CD4-positive, alpha-beta memory T cell (primary cell): ENCODE measurements at places on chromosomes 1 and 21.

DNA sequence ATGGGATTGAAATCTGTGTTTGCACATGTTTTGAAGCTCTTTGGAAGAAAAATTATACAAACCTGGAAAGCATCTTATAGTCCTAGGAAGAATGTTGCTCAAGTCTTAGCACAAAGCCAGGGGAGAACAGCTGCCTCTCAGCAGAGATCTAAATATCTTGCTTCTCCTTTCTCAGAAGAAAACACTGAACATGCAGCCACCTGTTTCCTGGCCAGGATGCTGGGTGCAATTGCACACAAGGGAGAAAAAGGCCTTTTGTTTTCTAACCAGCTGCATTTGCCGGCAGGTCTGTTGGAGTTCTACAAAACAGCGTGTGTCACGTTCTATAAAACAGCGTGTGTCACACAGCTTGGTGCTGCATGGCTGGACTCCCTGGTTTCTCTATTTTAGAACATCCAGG is 259.6 kb upstream of the PLD5 start:
- DNase-seq: no peak

GRCh38 chr1:221886743-221887414 is 145.0 kb upstream of the DUSP10 start:
- no peak for DNase-seq

- DNase-seq: no peak
Observed at GRCh38 chr1:236809148-236809547, 14.1 kb downstream of the MTR start.

GRCh38 chr1:91440847-91441246 is 36.2 kb upstream of the HFM1 start:
- no peak for DNase-seq

DNA sequence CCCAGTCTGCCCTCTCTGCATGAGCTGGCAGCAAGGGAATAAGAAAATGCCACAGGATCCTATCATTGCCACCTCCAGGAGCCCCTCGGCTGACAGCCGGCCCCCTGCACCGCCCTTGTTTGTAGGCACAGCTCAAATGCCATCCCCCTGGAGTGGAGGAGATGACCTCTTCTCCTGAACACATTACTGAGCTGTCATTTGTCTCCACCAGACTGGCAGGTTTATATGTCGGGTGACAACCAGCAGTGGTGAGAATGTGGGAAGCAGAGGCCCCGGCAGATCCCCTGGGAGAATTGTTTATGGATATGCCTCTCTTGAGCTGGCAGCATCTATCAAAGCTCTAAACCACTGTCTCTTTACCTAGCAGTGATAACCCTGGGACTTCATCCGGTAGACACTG is 135.4 kb upstream of the FMN2 start:
- DNase-seq: no peak

DNA sequence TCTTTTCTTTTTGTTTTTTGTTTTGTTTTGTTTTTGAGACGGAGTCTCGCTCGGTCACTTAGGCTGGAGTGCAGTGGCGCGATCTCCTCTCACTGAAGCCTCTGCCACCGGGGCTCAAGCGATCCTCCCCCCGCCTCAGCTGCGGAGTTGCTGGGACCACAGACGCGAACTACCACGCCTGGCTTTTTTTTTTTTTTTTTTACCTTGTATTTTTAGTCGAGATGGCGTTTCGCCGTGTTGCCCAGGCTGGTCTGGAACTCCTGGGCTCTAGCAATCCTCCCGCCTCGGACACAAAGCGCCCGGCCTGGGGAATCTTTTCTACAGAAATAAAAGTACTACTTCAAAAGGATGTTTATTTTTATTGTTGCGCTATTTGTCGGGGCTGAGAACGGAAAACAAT is 1.1 kb upstream of the SETDB1 start:
- DNase-seq: no peak

DNA sequence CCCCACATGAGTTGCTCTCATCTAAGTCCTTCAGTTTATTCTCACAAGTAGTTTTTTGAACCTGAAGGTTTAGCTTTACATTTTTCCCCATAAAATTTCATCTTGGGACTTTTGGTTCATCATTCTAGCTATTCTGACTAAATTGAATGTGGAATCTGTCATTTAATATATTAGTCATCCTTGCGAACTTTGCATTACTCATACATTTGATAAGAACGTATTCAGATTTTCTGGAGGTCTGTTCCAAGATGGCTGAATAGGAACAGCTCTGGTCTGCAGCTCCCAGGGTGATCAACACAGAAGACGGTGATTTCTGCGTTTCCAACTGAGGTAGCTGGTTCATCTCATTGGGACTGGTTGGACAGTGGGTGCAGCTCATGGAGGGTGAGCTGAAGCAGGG is 59.8 kb upstream of the CSF1 start:
- DNase-seq: no peak

GRCh38 chr1:1906185-1907097 is 8.6 kb upstream of the CALML6 start:
- DNase-seq: no peak

- DNase-seq: no peak
Observed at GRCh38 chr1:28642056-28642846, 616 bp downstream of the TAF12 start.

- no peak for DNase-seq
Observed at GRCh38 chr21:25396135-25396711, 211.1 kb downstream of the MRPL39 start.

- DNase-seq: no peak
Observed at GRCh38 chr1:32115496-32115895, 7.6 kb downstream of the KPNA6 start.

DNA sequence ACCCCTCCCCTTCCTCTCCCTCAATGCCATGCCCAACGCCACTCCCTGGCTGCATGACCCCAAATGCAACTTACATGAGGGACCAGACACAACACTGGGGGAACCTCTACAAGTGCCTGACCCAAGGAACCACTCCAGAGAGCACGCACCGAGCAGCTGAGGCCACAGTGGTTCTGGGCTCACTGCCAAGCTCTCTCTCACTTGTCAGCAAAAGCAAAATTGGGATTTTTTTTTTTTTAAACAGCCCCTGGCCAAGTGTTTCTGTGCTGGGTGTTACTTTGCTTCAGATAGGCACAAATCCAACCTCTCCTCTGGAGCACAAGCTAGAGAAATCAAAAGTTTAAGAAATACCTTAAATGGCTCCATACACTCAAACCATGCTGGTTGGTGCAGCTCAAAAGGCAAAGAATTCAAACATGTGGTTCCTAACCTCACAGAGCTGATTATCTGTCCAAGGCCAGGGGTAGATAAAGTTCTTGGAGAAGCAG is 363.0 kb downstream of the SETD4 start:
- no peak for DNase-seq

GRCh38 chr1:28512058-28512611 is 6.3 kb downstream of the RCC1 start:
- no peak for DNase-seq

DNA sequence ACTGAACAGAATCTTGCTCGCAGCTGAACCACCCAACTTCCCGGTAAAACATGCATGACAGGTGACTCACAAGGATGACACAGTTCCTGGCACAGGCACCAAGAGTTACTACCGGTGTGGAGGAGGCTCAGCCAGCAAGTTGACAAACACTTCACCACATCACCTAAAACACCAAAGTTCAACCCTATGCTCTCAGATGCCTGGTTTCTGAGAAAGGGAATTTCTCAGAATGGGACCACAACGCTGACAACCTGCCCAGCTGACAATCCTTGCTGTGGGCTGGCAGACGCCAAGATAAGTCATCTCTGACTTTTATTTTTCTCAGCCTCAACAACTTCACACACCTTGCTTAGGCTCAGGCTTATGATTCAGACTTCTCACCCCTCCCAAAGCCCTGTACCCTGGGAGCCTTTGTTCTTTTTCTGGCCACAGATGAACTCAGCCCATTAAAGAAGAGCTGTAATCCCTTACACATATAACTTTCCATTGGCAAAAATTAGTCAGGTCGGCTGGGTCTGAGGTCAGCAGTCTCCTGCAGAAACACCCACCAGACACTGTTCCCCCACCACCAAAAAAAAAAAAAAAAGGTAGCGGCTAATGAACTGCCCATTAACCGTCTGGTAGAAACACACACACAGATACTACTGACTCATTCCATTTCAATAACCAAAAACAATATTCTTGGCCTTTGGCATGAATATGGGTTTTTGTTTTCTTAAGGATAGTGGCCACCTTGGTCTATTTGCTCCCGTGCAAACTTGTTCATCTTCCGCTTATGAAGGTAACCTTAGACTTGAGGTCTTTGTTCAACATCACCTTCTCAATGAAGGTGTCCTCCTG is 10.8 kb upstream of the TIAM1 start:
- DNase-seq: peak; percentile 74

- no peak for DNase-seq
Observed at GRCh38 chr1:90580176-90580575, 136.9 kb downstream of the BARHL2 start.

DNA sequence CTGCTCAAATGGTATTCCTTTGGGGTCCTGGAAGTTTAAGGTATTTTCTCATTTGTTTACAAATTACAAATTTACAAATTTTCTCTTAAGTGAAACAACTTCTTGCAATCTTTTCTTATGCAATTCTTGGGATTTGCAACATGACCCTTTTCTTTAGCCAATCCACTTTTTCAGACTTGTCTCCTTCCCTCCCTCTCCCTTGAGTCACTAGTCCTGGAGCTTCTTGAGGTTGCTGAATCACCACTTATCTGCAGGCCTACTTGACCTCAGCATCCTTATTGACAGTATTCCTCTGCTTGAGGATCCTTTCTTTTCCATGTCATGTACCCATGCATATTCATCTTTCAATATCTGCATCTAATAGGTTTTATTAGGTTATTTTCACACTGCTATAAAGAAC is 302.8 kb upstream of the ADAMTS5 start:
- DNase-seq: no peak

- no peak for DNase-seq
Observed at GRCh38 chr21:36544545-36544944, 64.6 kb upstream of the CLDN14 start.

GRCh38 chr1:116711263-116711840 is 42.9 kb upstream of the CD2 start:
- DNase-seq: no peak

DNA sequence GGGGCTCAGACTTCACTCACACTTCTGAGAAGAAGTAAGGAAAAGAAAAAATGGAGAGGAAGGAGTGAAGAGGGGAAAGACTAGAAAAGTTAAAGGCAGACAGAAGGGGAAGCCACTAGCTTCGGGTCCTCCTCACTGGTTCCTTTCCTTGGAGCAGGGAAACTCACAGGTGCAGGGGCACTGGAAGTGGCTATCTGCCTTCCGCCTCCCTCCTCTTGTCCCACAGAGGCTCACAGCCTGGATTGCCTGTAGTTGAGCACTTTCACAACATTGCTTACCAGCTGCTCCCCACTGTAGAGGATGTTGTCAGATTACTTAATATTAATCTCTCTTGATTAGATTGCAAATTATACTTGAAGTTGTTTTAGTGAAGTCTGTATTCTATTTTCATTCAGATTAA is 21.6 kb upstream of the ABCA4 start:
- no peak for DNase-seq

GRCh38 chr1:109929170-109929569 is 18.5 kb downstream of the CSF1 start:
- no peak for DNase-seq

DNA sequence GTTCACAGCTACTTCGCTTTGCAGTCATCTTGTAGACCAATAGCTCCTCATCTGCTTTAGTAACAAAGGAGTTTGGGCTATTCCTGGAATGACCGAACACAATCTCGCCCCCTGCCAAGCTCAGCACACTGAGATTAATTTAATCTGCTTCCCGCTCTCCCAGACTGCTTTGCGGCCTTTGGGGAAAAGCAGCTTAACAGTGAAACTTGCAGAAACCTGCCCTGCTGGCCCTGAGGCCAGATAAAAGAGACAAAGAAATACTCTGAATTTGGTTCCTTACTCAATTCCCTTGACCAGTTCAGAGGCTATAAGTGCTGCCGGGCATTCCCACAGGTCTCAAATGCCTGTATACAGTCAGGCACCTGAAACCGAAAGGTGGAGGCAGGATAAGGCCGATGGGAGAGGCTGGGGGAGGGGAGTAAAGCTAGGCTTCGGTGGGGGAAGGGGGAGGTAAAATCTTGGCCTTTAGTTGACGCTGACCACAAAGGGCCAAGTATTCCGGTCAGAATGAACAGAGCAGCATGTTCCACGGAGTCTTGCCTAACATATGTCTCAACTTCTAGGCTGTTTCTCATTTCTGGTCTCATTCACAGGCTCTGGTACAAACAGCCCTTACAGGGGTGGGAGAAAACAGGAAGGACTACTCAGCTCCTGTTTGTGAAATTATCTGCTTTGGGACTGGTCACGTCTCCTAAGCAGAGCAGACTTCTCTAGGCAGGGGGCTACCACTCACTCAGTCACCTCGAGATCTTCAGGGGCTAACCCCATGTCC is 17.7 kb upstream of the A3GALT2 start:
- no peak for DNase-seq

GRCh38 chr21:38989379-38989744 is 183.6 kb downstream of the ETS2 start:
- DNase-seq: no peak

DNA sequence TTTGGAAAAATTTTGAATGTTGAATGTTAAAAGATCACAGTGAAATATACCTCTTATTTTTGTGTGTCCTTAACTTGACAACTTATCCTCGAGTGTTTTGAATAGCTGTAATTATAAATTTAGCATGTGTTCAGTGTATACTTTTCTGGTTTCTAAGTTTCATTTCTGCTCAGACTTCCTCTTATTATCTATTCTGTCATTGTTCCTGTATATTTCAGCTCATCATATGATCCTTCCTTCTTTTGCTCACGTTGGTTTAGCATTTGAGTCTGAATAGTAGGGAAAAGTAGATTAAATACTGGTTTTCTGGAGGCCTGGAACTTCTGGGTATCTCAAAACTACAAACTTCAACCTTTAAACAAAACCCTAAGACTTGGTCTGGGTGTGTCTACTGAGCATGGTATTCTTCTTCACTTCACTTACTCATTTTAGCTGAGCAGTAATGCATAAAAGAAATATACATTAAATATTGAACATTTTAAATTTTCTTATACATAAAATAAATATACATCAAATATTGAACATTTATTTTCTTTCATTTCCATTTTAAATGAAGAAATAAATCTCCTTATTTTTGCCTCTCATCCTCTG is 3.3 kb upstream of the ATP6V1G3 start:
- no peak for DNase-seq

- DNase-seq: no peak
Observed at GRCh38 chr1:242662886-242663285, 138.4 kb upstream of the PLD5 start.
